T-helper 1 cell (primary cell): ENCODE measurements at places on chromosomes 5 and 9.

DNA sequence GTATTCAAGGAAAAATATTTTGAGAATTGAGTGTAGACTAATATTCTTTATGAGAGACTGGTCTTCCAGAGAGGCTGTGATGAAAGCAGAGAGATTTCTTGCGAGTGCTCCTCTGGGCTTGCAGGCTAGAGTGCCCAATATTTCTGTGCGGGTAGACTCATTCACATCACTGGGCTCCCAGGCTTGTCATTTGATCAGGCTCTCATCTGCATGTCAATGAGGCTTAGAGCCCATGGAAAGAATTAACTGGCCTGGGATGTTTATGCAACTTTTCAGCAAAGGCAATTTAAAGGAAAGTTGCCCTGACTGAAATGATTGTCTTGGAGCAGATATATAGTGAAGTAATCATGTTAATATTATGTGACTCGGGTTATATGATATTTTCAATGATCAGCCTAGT, 42.3 kb downstream of the SNCAIP start:
- DNase-seq: no peak

DNA sequence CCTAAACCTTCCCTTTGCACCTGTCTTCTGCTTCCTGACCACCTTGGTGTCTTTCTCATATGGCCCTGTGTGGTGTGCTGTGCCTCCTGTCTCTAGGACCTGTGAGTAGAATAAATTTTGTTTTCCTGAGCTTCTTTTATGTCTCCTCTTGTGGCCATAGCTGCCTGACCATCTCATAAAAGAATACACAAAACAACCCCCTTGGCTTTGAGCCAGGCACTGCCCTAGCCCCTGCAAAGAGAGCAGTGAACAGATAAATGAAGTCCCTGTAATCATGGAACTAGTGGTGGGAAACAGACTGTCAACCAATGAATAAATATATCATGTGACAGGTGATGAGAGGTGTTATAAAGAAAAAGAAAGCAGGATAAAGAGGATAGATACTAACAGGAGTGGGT, 485.1 kb downstream of the CSNK1G3 start:
- DNase-seq: no peak

DNA sequence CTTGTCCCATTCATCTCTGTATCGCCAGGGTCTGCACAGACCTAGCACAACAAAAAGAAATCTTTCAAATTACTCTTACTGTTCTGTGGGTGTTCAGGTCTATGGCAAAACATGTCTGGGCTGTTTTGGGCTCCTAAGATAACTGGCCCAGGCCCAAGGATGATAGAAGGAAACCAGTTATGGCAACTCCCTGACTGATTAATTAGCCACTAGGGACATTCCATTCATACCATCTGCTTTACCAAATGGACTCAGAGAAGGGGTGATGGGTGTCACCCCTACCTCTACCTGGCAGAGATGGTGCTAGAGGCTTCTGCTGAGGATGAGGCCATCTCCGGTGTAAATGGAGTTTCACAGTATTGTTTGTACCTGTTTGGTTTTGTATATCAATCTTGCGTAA, 1.9 kb downstream of the SLC31A2 start:
- no peak for DNase-seq

GRCh38 chr9:127035948-127036347, 86.5 kb downstream of the ANGPTL2 start:
- no peak for DNase-seq

DNA sequence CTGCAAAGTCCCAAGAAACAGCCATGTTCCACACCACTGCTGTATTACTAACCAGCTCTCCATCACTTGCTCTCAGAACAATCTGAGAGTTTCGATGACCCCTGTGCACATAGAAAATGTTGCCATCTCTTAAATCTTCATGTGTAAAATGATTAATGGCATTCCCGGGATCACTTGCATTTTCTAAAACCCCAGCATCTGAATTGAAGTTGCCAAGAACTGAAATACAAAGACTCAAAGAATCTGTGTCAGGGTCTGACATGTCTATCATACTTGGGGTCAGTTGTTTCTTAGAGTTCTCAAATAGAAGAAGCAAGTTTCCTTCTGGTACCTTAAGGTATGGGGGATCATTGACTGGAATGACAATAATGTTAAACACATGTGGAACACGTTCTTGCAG, 115.1 kb downstream of the ESM1 start:
- no peak for DNase-seq

- DNase-seq: no peak
Measured at GRCh38 chr5:168296682-168297081, 5.2 kb downstream of the WWC1 start.

- no peak for DNase-seq
Measured at GRCh38 chr5:137619191-137619870, 116.6 kb downstream of the KLHL3 start.

DNA sequence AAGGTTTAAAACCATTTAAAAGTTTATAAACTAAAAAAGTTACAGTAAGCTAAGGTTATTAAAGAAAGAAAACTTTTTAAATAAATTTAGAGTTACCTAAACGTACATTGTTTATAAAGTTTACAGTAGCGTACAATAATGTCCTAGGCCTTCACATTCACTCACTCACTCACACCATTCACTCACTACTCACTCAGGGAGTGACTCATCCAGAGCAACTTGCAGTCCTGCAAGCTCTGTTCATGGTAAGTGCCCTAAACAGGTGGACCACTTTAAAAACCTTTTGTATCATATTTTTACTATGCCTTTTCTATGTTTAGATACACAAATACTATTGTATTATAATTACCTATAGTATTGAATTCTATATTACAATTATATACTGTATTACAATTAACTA, 190.8 kb upstream of the RASA1 start:
- no peak for DNase-seq

GRCh38 chr9:73081979-73082657, 69.5 kb upstream of the ANXA1 start:
- no peak for DNase-seq
